ENCODE measurements at places on chromosomes 3 and 15.

GRCh38 chr3:81778678-81779182 lies 17.3 kb upstream of the GBE1 start:
- no peak for DNase-seq

DNA sequence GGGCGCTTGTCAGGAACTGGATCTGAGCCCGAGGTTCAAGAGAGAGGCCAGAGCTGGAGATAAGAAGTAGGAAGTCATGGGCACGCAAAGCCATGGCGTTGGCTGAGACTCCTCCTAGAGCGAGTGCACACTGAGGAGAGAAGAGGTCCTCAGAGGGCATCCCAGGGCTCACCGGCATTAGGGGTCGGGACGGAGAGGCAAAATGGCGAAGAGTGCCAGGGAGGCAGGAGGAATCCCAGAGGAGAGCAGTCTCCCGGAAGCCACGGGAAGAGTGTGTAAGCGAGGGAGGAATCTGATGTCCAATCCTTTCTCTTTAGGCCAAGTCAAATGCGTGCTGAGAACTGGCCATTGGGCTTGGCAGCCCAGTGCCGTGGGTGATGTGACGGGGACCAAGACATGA lies 24.0 kb downstream of the EFCC1 start:
- DNase-seq, result no peak

DNA sequence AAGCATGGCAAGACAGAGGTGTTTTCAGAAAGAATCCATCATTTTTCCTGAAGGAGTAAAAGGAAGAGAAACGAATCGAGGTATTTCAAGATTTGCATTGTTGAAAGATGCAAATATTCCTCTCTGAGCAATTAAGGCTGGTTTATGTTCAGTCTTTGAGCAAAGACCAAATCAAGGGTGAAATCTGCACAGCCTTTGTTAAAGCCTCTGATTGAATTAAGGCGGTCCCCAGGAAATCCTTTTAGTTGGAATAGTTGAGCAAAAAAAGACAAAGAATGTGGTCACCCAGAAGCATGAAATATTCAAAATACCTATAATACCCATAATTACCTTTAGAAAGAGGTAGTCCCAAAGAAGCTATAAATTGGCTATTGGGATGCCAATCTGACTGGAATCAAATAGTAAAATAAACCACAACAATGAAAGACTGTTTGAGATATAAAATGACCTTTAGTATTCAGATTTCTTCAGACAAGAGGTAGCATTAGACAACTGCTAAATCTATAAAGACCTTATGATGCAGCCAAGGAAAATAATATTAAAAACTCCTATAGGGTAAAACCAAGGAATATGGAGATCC lies 1218.1 kb downstream of the ROBO2 start:
- DNase-seq, result no peak

GRCh38 chr3:38837358-38837757 lies 21.3 kb upstream of the SCN10A start:
- DNase-seq, result no peak

DNA sequence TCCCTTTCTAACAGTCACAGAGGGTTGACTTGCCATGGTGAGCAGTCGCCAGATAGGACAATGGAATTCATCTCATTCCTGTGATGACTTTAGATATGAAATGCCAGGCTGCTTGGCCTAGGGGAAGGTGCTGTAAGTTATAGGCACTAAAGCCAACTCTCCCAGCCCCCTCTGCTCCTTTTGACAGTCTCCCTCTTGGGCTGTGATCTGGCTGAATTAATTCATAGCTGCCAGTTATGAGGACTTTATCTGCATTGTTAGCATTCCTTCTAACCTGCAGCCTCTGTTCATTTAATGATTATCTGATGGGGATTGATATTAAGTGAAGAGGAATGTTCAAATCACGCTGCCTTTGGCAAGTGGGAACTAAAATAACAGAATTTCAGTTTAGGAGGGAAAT lies 427.1 kb upstream of the RASGRP1 start:
- DNase-seq, result no peak

GRCh38 chr3:184368586-184369183 lies 7.2 kb downstream of the POLR2H start:
- no peak for DNase-seq

All from mesothelial cell of epicardium (in vitro differentiated cells).